ENCODE measurements at places on chromosomes 6 and 20.
A peak's percentile ranks its signal among the peaks of the same experiment; 100 is the strongest.

DNA sequence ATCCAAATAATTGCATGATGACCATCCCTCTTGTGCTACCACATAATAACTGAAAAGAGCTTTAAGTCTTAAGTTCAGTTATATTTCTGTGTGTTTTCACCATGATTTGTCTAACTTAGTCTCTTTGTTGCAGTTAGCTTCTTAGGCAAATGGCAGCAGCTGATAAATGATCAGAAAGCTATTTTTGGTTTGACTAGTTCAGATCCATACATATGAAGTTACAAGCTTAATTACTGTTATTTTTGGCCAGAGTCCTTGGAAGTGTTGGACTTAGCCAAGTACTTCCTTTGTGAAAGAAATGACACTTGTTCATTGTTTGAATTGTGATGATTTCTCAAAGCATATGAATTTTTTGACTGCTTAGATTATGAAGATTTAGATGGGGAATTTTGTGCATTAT is 54.2 kb downstream of the HIVEP1 start:
- DNase-seq = no peak

- no peak for DNase-seq
Observed at GRCh38 chr6:170083236-170084051, 207.4 kb downstream of the DLL1 start.

GRCh38 chr6:21049572-21049971 is 515.3 kb downstream of the CDKAL1 start:
- no peak for DNase-seq

- no peak for DNase-seq
Observed at GRCh38 chr6:158756977-158757752, 62.0 kb downstream of the EZR start.

DNA sequence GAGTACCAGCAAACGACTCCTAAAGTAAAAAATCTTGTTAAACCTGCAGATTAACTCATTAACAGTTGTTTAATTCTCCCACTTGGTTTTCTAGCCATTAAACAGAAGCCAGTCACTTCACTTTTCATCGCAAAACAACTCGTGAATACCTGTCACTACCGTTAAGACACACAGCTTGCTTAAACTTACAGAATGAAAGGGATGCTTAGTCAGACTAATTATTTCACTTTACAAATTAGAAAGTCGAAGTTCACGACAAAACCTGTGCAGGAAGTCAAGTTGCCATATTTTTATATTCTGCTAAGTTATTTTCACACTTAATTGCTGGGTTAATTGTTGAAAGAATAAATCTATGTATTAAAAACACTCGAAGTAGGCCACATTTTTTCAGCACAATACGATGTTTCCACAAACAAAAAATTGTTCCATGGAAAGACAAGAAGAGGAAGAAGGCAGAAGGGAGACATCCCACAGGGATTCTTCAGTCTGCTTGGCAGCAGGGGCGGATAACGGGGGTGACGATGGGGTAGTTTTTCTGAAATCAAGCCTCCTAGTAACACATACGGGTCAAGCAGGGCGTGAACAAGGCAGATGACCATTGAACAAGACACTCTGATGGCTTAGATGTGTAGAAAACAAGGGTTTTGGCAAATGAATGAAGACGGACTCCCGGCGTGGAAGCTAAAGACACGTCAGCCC is 933 bp downstream of the SSR1 start:
- peak; percentile 17 for DNase-seq

DNA sequence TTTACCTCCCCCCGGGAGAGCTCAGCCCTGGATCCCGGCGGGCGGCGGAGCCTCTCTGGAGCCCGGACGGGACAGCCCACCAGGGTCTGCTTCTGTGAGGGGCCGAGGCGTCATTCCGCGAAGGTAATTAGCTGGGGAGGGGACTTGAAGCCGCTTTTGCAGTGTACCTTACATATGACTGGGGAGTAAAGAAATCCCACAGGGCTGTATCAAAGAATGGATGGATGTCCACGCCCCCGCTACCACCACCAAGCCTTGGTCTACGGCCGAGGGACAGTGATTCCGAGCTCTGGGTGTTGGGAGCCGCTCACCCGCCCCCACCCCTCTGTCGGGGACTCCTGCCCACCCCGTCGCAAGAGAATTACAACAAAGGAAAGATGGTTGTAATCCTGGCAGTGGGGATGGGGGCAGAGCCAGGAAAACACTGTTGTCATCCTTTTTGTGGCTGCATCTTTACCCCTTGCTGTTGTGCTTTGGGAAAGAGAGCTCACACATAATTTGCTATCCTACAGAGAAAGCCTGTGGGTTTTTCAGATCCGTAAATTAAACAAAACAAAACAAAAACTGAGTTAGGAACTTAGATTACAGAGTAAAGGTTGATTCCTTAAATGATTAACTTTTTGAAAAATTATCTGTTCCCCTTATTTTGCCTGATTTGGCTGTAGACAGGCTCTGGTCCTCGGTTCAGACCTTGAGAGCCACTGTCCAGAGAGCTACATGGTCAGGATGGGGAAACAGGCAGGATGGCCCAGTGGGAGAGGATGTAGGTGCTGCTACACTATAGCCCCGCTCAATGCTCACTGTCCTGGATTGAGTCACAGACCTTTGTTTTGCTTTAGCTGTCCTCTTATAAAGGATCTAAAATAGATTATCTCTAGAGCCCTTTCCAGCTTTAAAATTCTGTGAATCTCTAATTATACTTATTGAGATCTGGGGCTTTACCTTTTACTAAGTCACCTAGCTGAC is 997 bp upstream of the FBXO30 start:
- DNase-seq = peak; percentile 34

DNA sequence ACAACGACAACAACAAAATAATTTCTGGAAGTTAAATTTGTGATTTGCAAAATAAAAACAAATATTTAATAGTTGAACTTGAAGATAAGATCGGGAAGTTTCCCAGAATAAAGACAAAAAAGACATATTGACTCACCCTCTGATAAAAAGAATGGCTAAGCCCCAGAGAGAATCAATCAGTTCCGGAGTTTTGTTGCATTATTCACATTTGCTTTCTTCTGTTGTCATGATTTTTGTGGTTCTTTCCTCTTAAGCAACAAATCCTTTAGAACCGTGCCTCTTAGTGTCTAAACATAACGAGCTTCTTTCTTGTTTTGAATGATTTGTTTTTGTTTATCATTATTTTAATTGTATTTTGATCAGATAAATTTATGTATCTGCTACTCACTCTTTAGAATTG is 337.7 kb upstream of the PRND start:
- no peak for DNase-seq

GRCh38 chr6:90068264-90068663 is 174.0 kb downstream of the GJA10 start:
- no peak for DNase-seq

DNA sequence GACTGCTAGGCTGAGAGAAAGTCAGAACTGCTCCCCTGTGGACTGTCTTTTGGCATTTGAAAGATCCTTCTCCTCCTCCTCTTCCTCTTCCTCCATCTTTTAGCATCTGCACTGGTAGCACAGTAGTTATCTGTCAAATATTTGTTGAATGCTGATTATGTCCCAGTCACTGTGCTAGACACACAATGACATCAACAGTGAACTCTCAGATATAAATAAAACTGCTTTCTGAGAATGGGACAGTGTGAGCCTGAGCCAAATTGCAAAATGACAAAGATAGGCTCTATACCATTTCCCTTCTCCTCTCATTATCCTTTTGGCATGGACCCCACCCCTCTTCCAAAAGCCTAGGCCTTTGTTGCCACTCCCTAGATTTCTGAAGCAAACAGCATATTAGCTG is 27.9 kb upstream of the LRRC1 start:
- DNase-seq = no peak

DNA sequence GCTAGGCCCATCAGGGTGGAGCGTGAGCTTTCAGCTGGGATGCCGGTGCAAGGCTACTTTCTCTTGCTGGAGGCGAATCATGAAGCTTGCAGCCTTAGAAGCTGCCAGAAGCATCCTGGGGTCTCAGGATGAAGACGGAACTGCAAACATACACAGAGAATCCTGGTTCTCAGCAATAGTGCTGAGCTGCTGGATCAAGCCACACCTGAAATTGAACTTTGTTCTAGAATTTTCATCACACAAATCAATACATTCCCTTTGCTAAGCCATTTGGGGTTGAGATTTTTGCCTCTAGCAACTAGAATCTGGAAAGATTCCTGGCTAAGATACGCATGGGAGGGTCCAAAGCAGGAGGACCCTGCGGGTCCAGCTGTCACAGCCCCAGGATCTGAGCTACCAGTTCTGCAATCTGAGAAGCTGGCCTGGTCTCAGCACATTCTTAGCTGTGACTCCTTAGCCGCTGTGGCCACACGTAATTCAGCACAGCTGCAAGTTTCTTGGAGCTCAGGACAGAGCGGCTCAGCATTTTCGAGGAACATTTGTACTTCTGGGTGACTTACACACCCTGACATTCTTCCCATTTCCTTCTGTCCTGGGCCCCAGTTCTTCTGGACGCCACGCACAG is 6.6 kb upstream of the ARFGAP1 start:
- no peak for DNase-seq

DNA sequence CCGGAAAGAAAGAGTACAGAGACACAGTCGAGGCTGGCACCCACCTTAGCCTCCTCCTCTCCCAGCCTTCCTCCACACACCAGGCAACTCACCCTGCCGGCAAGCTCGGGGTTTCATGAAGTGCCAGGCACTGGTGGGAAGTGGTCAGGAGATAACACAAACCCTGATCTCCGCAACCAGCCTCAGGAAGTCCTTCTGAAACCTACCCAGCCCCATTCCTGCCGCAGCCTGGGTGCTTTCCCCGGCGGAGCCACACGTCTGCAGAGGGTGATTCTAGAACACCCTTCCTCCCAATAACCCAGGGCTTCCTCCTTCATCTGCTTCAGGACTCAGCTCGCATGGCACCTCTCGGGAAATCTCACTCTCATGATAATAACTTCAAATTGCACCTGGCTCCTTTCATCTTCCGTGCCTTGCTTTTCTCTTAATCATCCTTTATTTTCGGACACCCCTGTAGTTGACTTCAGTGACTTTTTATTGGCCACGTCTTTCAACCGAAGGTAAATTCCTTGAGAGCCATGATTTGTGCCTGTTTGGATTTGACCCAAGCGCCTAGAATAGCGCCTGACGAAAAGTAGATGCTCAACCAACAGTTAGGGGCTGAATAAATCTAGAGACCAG is 8.7 kb upstream of the HLA-E start:
- DNase-seq = peak; percentile 77

DNA sequence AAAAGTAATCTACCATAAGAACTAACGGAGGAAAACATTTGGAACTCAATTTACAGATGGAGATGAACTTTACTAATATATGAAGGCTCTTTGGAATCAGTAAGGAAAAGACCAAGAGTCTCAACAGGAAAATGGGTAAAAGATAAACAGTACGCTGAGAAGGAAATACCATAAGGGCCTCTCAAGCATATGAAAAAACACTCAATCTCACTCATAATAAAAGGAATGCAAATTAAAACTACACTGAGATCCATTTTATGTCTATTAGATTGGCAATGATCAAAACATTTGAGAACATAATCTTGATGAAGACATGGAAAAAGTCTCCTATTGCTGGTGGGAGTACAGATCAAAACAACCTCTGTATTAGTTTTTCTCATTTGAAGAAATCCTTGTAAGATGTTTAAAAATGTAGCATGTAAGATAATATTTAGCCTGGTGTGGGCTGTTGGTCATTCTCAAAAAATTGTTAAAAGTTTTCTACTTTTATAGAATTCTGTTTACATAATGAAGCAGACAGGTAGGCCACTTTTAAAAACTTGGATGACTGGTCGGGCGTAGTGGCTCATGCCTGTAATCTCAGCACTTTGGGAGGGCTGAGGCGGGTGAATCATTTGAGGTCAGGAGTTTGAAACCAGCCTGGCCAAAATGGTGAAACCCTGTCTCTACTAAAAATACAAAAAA is 14.5 kb downstream of the REV3L start:
- no peak for DNase-seq

All from Kasumi-1 (cell line).